Lung (tissue), 17 donors: ENCODE measurements at places on chromosomes 6 and 20. TPM values are rescaled to one million over a fixed set of nuclear protein-coding genes. Genes with fewer than 3 reads are reported as not detected.

MLN gene
- total RNA-seq, result not detected

DNA sequence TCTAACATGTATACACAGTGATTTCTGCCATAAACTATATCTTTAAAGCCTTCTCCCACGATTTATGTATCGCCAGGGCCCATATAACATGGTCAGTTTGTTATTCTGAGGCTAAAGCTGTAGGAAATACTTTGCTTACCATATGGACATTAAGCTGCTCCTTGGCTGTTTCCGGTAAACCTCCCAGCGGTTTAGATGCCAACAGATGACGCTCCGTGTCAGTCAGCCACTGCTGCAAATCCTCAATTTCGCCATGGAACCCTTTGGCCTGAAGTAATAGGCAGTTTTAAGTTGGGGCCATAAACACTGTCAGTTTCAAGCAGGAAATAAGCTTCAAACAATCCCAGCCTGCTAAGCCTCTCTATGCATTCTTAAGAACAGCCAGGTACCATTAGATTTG lies 145.4 kb downstream of the DST start:
- H3K36me3 ChIP-seq, result peaks cover 57% of the 10 kb centered on the region
- H3K27ac ChIP-seq, result no peak overlapping the region
- no peak for DNase-seq

- no peak for DNase-seq
- no peaks in the 10 kb centered on the region for H3K27me3 ChIP-seq
- no peaks in the 10 kb centered on the region for H3K36me3 ChIP-seq
- no peak overlapping the region for H3K27ac ChIP-seq
- H3K4me3 ChIP-seq, result no peak overlapping the region
Measured at GRCh38 chr20:14406495-14406894, 69.1 kb upstream of the FLRT3 start.

GRCh38 chr6:157343732-157344131 lies 20.4 kb upstream of the TMEM242 start:
- no peaks in the 10 kb centered on the region for H3K27me3 ChIP-seq
- H3K36me3 ChIP-seq, result no peaks in the 10 kb centered on the region
- no peak overlapping the region for H3K4me3 ChIP-seq
- peak; percentile 14 for DNase-seq
- no peak overlapping the region for H3K27ac ChIP-seq
- H3K4me1 ChIP-seq, result no peaks in the 10 kb centered on the region

DNA sequence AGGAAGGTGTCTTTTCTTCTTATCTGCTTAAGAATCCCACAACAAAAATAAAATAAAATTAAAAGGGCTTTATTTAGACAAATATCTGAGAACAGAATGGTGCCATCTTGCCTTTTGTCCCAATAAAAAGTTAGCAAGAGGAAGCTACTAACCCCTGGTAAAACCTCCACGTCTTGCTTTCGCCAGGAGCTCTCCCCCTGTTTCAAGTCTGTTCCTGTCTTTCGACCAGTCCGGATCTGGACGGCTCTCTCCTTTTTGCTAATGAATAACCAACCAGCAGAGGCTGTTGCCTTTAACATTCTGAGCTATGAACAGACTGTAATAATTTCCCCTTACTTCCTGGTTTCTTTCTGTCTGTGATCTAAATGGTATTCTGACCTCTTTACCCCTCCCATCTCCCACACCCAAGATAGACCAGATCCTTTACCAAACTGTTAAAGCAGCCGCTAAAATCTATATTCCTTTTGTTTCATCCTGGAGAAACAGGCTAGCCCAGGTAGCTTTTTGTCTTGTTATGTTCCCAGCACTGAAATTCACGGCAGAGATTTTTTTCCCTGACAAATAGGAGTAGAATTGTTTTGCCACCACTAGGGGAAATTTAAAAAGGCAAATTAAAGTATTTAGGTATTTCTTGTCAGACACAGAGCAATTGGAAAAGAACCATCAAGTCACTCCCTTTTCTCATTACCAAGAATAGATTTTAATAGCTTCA lies at the start of gene FRK:
Gene FRK, minus strand, starts transcription at position 320 of the 712 bp plus-strand sequence. CDS start 580 bp downstream, outside the sequence.
- peak within 1 kb of the TSS; percentile 41 for H3K4me3 ChIP-seq
- peaks cover 12% of the 10 kb centered on the region for H3K4me1 ChIP-seq
- H3K27ac ChIP-seq, result peak within 1 kb of the TSS; percentile 12
- peak; percentile 44 for DNase-seq

FAXC gene
- 4.0 TPM for total RNA-seq

DNA sequence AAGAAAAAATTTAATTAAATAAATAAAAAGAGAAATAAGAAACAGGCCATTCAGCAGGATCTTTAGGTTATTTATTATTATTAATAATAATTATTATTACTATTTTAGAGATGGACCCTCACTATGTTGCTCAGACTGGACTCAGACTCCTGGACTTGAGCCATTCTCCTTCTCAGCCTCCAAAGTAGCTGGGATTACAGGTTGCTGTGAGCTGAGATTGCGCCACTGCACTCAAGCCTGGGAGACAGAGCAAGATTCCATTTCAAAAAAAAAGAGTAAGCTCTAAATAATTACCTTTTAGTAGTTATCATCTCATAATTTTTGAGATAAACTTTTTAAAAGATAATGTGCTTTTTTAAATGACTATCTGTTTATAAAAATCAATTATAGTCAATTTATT lies 1102.8 kb upstream of the GJE1 start:
- H3K27me3 ChIP-seq, result no peaks in the 10 kb centered on the region
- H3K36me3 ChIP-seq, result no peaks in the 10 kb centered on the region
- H3K4me3 ChIP-seq, result no peak overlapping the region
- no peaks in the 10 kb centered on the region for H3K4me1 ChIP-seq
- no peak for DNase-seq
- no peak overlapping the region for H3K27ac ChIP-seq

ENTPD6 gene
- 78.8 TPM for total RNA-seq

GRCh38 chr6:38968702-38969149 lies 79.9 kb upstream of the GLP1R start:
- no peaks in the 10 kb centered on the region for H3K36me3 ChIP-seq
- no peak overlapping the region for H3K27ac ChIP-seq
- no peak overlapping the region for H3K4me3 ChIP-seq
- no peaks in the 10 kb centered on the region for H3K27me3 ChIP-seq
- no peaks in the 10 kb centered on the region for H3K4me1 ChIP-seq

DNA sequence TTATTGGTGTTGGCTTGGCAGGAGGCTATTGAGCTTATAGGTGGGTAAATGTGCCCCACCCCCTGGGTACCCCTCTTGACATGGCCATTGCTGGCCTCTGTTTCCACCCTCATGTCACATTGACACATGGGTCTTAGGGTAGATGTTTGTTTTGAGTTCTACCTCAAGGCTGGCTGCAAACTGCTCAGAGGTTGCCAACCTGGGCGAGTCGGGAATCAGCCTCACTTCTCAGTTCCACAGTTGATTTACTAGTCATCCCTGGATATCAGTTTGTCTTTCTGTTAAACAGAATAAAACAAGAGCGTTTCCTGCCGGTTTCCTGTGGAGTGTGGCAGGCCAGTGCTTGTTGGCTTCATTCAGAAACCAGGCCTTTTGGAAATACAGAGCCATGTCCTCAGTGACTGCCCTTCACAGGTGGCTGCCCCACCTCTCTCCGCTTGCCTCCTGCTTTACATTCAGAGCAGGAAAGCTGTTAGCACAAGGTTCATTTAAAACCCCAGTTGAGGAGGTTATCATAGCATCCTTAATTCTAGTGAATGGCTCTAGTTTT lies 105.6 kb downstream of the TCP11 start:
- H3K27ac ChIP-seq, result peak overlapping the region; percentile 55
- no peaks in the 10 kb centered on the region for H3K27me3 ChIP-seq
- no peak for DNase-seq
- H3K4me1 ChIP-seq, result peaks cover 24% of the 10 kb centered on the region

- H3K4me1 ChIP-seq, result no peaks in the 10 kb centered on the region
- no peak overlapping the region for H3K4me3 ChIP-seq
- no peaks in the 10 kb centered on the region for H3K36me3 ChIP-seq
Measured at GRCh38 chr6:41463062-41463930, 82.9 kb upstream of the FOXP4 start.

DNA sequence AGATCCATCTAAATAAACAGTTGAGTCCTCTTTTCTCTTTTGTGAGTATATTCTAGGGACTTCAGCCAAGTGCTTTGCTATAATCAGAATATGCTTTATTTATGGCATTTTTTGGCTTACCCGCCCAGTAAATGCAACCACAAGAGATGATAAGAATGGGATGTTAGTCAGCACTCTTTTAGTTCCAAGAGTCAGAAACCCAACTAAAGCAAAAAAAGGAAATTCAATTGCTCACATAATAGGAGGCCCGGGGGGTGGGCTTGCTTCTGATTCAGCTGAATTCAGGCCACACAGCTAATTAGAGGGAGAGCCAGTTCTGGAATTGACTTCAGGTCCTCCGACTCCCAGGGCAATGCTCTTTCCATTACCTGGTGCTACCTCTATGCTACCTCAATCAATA lies 250.6 kb downstream of the FARS2 start:
- peaks cover 1% of the 10 kb centered on the region for H3K4me1 ChIP-seq
- H3K27me3 ChIP-seq, result no peaks in the 10 kb centered on the region
- H3K27ac ChIP-seq, result no peak overlapping the region
- no peaks in the 10 kb centered on the region for H3K36me3 ChIP-seq

DNA sequence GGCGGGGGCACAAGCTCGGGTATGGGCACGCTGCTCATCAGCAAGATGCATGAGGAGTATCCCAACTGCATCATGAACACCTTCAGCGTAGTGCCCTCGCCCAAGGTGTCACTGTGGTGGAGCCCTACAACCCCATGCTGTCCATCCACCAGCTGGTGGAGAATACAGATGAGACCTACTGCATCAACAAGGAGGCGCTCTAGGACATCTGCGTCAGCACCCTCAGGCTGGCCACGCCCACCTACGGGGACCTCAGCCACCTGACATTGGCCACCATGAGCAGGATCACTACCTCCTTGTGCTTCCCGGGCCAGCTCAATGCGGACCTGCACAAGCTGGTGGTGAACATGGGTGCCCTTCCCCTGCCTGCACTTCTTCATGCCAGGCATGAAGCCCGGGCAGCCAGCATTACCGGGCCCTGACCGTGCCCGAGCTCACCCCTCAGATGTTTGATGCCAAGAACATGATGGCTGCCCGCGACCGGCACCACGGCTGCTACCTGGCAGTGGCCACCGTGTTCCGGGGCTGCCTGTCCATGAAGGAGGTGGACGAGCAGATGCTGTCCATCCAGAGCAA lies 12.8 kb downstream of the GABRR2 start:
- no peak overlapping the region for H3K27ac ChIP-seq
- H3K27me3 ChIP-seq, result no peaks in the 10 kb centered on the region
- no peak overlapping the region for H3K4me3 ChIP-seq
- H3K36me3 ChIP-seq, result no peaks in the 10 kb centered on the region
- H3K4me1 ChIP-seq, result peaks cover 6% of the 10 kb centered on the region
- no peak for DNase-seq

ADGRF1 gene
- total RNA-seq, result 4.0 TPM

DNA sequence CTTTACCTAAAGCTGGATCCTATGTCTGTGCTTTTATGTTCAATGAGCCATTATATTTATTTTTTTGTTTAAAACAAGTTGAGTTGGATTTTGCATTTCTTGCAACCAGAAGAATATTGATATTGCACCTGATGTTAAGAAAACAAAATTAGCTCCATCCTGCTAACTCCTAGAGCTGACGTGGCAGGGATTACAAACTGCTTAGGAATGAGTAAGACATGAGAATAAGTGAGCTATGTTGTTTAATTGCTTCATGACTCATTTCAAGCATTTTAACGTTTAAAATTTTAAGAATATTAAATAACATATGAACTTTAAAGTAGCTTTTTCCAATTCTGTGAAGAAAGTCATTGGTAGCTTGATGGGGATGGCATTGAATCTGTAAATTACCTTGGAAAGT lies 663.5 kb downstream of the EPM2A start:
- no peaks in the 10 kb centered on the region for H3K4me1 ChIP-seq
- DNase-seq, result no peak
- no peaks in the 10 kb centered on the region for H3K36me3 ChIP-seq
- no peak overlapping the region for H3K4me3 ChIP-seq
- H3K27me3 ChIP-seq, result no peaks in the 10 kb centered on the region

- H3K4me3 ChIP-seq, result no peak overlapping the region
- DNase-seq, result peak; percentile 43
- no peaks in the 10 kb centered on the region for H3K27me3 ChIP-seq
Measured at GRCh38 chr20:6692566-6693173, 74.8 kb upstream of the BMP2 start.

GRCh38 chr20:10812759-10813327 lies 139.0 kb upstream of the JAG1 start:
- H3K27ac ChIP-seq, result no peak overlapping the region
- H3K4me1 ChIP-seq, result peaks cover 9% of the 10 kb centered on the region
- DNase-seq, result no peak
- H3K4me3 ChIP-seq, result no peak overlapping the region

- no peaks in the 10 kb centered on the region for H3K27me3 ChIP-seq
- no peak for DNase-seq
- no peak overlapping the region for H3K27ac ChIP-seq
Measured at GRCh38 chr6:161226009-161226964, 47.6 kb downstream of the AGPAT4 start.

CALHM6 gene
- total RNA-seq, result 2.1 TPM

DNA sequence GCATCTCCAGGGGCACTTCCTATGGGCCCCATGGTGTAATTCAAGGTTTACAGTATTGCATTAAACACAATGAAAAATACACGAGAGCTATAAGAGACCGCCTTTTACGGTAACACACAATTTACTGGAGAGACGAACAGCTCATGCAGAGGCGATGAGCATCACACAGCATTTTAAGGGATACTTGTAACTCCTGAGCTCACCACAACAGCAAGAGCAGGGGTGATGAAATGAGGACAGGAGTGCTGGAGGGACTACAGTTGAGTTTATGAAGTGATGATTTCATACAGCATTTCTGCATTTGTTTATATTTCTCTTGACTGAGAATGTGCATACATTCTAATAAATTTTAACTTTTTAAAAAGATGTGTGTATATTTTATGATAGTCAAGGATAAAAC lies 113.9 kb downstream of the WDR27 start:
- no peaks in the 10 kb centered on the region for H3K27me3 ChIP-seq
- no peak overlapping the region for H3K4me3 ChIP-seq
- H3K4me1 ChIP-seq, result no peaks in the 10 kb centered on the region
- H3K36me3 ChIP-seq, result no peaks in the 10 kb centered on the region
- H3K27ac ChIP-seq, result no peak overlapping the region

SLC22A3 gene
- 65.0 TPM for total RNA-seq

- DNase-seq, result no peak
- H3K27ac ChIP-seq, result no peak overlapping the region
- H3K4me1 ChIP-seq, result peaks cover 8% of the 10 kb centered on the region
Measured at GRCh38 chr20:61185181-61185580, 66.9 kb upstream of the CDH4 start.
